ENCODE measurements at places on chromosomes 1 and 21.
A peak's percentile ranks its signal among the peaks of the same experiment; 100 is the strongest.

DNA sequence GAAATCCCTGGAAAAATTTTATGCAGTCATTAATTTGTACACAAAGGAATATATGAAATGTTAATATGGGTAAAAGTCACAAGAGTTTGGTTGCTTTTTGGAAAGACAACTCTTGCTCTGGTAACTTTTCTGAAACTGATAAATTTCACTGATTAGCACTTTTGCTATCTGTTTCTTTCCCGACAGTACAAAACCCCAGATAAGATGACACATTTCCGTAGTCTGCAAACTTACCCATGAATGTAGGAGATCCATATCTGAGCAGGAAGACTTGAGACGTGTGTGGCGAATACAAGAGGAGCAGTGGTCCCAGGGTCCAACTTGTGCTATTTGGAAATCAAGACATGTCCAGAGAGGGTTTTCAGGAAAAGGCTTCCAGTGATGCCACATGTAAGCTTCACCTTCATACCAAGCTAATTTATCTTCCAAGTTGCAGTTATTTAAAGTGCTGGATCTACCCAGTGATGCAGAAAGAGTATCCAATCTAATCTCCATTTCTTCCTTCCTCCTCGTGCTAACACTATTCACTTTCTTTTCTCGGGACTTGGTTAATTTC lies 35.9 kb upstream of the SAMSN1 start:
- no peak for DNase-seq

DNA sequence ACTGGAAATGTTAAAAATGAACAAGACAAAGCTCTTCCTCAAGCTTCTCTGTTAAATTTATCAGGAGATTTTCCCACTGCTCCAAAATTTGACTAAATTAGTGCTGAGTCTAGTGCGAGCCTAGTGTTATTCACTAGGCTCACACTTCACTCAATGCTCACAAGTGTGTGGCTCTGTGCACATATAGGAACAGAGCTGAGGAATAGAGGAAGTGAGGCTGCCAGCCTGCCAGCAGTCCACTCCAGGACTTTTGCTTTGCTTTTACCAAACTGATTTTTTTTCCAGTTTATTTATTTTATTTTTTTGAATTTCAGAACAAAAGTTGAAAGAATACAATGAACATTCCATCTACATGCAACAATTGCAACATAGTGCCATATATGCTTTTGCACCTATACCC lies 87.2 kb downstream of the VAV3 start:
- no peak for DNase-seq

GRCh38 chr1:24300971-24301784 lies 18.0 kb upstream of the GRHL3 start:
- peak; percentile 69 for DNase-seq

DNA sequence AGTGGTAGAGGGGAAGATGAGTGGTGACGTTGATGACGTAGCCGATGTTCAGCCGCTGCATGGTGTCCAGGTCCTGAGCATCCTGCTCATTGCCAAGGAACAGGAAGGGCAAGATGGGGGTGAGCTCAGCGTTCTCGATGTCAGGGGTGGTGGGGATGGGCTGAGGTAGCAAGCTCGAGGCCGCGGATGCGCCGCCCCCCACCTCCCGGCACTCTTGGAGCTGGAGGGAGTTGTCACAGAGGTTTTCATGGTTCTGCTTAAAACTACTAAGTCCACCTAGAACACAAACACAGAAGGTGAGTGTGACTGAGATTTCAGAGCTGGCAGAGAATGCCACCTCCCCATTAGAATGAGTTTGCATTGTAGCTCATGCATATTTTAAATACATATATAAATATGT lies 35.7 kb downstream of the DUSP10 start:
- DNase-seq = no peak

- DNase-seq = no peak
Measured at GRCh38 chr1:243266231-243266630, 10.4 kb downstream of the SDCCAG8 start.

DNA sequence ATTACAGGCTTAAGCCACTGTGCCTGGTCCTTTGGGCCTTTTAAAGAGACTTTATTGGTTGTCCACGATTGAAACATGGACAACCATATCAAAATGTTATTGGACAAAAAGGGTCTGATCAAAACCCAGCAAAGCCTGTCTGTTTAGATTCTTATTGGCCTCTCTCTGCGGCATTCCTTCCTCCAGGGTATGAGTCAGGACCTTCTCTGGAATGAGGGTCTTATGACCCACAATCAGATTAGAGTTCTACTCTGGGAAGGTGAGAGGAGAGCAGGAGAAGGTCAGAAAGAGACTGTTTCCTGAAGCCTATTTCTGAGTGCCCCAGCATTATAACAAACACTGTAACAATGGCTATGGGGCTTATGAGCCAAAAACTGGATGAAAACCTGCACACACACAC lies 7.9 kb downstream of the LURAP1 start:
- no peak for DNase-seq

- no peak for DNase-seq
Measured at GRCh38 chr1:147547065-147547464, 5.8 kb downstream of the BCL9 start.

GRCh38 chr1:1144122-1144842 lies 28.4 kb upstream of the C1orf159 start:
- no peak for DNase-seq

- no peak for DNase-seq
Measured at GRCh38 chr21:32812035-32812434, 40.5 kb upstream of the PAXBP1 start.

- DNase-seq = no peak
Measured at GRCh38 chr1:223276029-223276428, 87.9 kb downstream of the SUSD4 start.

DNA sequence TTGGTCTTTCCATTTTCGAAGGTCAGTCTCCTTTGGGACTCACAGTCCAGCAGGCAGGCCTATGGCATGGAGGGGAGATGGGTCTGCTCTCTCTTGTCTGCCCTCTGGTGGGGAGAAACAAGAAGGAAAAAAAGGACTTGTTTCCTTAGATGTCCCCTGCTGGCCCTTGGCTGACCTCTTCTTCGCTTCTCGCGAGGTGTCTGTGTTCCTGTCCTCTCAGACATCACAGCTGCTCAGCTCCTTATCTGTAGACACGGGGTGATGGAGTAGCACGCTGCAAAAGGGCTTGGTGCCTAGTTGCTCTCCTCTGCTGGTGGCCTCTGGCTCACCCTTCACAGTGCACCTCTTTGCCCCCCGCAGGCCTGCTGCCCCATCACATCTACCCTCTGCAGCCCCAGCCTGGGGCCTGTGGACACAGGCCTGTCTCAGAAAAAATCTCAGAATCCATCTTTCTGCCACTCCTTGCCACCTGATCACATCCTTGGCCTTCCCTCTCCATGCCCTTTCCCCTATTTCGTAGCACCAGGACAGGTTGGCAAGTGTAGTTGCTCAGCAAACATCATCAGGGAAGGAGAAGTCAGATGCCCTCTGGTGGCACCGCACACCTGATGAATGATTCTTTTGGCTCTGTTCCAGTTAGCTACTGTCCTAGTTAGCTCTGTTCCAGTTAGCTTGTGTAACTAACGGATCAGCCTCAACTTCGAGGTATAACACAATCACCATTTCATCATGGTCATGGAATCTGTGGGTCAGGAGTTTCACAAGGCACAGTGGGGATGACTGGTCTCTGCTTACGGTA lies 18.7 kb upstream of the AK2 start:
- DNase-seq = peak; percentile 64

- no peak for DNase-seq
Measured at GRCh38 chr1:221979444-221980032, 237.6 kb upstream of the DUSP10 start.

GRCh38 chr1:213244664-213245091 lies 193.6 kb downstream of the RPS6KC1 start:
- peak; percentile 14 for DNase-seq

GRCh38 chr1:29806646-29807319 lies 570.5 kb downstream of the PTPRU start:
- DNase-seq = no peak

- no peak for DNase-seq
Measured at GRCh38 chr1:64483731-64484414, 13.9 kb downstream of the CACHD1 start.

DNA sequence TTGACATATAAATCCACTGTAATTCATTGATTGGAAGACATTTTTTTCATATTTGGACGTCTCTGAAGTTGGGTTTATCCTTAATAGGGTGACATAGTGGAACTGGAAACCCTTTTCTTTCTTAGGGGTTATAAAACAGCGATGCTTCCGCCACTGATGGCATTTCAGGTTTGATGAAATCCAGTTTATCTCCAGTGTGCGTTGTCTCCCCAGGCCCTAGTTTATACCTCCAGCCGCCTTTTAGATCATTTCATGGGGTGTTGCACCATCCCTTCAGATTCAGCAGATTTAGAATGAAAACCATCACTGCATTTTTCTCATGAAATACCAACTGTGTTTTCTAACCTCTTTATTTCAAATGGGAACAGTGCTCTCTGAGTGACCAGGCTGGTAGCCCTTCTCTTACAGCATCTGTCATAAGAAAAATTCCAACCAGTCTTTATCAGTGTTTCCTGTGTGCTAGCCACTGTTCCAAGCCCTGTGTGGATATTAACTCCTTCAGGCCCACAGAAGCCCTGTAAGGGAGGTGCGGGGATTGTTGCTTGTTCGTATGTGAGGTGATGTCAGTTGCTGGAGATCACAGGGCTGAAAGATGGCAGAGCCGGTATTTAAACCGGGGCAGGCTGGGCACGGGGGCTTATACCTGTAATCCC lies 19.0 kb downstream of the H6PD start:
- DNase-seq = no peak

DNA sequence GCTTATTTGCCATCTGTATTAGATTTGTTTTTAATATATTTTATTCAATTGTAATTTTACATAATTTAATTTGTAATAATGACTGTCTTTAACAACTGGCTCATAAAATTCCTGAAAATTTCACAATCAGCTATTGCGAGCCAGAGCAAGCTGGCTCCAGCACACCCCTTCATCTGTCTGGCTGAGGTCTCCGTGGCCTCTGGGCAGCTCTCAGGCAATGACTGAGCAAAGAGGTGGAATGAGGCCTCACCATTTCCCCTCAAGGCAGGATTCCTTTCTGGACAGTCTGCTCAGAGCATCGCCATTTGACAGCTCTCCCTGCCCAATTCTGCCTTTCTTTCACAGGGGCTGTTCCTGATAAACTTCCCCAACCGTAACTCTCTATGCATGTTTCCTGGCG lies 5.8 kb upstream of the KANK4 start:
- peak; percentile 94 for DNase-seq

DNA sequence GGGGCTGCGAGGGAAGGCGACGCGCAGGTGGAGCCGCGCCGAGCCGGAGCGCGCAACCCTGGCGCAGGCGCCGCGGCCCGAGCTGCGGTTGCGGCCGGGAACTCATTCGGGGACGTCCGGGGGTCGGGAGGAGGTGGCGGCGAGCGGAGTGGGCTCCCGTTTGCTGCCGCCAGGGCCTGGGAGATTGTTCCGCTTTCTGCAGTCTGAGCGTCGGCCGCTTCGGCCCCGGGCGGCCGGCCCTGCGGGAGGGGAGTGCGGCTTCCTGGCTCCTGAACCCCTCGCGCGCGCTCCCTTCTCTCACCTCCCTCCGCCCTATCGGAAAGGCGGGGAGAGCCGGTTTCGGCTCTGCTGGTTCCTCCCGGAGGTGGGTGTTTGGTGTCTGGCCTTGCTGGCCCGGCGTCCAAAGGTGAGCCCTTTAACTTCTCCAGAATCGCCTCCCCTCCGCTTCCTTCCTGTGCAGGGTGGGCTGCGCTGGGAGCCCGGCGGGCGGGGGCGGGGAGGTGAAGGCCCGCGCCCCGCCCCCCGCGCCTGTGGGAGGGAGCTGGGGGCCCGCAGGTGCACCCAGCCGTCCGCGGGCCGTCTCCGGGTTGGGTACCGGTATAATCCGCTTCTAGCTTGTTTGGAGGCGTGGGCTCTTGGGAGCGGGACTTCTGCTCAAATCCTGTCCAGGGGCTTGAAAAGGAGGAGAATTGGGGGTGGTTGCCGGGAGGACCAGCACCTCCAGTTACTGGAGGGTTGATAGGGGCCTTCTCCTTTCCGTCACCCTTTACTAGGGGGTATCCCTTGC lies 683 bp downstream of the LRRC8D start:
- DNase-seq = peak; percentile 42

DNA sequence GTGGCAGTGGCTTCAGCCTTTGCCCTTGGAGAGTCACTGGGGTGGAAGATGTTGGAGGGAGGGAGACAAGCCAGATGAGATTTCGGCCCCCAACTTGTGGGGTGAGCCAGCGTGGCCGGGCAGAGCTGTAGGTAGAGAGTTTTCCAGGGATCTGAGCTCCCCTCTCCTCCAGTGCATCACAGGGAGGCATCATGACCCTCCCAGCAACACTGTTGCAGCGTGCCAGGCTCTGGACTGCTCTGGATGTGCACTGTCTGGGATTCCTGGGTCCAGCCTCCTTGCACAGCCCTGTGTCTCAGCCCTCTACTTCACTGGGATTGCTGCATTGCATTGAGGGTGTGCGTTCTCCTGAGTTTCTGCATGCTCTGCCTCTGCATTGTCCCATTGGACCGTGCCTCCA lies 8.9 kb downstream of the PTPRU start:
- DNase-seq = no peak

GRCh38 chr1:53341961-53342707 lies 14.3 kb upstream of the LRP8 start:
- no peak for DNase-seq

DNA sequence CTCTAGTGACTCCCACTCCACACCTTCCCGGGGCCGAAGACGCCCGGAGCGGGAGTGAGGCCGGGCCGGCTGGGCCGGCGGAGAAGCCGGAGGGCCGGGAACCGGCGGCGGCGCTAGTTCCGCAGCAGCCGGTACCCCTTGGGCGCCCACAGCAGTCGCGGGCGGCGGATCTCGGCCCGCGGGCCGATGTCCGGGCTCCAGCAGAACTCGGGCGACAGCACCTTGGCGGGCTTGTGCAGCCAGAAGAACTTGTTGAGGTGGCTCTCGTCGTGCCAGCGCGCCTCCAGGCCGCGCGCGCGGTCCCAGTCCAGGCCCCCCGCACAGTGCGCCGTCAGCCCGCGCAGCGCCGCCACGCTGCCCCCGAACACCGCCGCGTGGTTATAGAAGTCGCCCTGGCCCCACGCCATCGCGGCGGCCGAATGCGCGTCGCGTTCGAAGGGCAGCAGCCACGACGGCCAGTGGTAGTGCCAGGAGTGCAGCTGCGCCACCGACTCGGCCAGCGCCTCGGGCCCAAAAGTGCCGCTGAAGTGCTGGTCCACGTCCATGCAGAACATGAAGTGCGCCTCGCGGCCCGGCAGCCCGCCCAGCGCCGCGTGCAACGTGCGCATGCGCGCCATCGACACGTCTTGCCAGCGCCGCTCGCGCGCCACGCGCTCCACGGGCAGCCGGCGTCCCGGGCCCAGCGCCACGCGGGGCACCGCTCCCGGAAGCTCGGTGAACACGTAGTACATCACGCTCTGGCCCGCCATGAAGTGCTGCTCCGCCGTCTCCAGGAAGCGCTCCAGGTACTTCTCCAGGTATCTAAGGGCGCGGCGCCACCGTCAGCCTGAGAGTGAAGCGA lies 14.0 kb downstream of the A3GALT2 start:
- DNase-seq = no peak

DNA sequence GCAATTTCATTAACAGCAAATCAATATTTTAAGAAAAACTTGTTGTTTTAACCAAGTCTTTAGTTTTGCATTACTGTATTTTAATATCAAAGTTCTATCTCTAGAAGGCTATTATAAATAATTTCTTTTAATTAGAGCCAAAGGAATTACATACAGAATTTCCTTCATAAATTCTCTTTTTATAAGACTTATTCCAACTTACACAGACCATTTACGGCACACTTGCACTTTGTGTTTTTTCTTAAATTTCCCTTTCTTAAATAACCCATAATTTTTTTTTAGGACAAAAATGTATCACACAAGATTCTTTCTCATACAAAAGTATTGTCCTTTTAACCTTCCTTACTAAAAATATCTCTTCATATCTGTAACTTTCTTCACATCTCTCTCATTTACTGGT lies 458.5 kb upstream of the CHRM3 start:
- no peak for DNase-seq
